ENCODE measurements at places on chromosomes 2 and 18.

GRCh38 chr18:21177822-21178221 is 64.2 kb upstream of the GREB1L start:
- DNase-seq: no peak

- DNase-seq: no peak
These were observed 65.7 kb upstream of the CHMP1B start for GRCh38 chr18:11785444-11786055.

DNA sequence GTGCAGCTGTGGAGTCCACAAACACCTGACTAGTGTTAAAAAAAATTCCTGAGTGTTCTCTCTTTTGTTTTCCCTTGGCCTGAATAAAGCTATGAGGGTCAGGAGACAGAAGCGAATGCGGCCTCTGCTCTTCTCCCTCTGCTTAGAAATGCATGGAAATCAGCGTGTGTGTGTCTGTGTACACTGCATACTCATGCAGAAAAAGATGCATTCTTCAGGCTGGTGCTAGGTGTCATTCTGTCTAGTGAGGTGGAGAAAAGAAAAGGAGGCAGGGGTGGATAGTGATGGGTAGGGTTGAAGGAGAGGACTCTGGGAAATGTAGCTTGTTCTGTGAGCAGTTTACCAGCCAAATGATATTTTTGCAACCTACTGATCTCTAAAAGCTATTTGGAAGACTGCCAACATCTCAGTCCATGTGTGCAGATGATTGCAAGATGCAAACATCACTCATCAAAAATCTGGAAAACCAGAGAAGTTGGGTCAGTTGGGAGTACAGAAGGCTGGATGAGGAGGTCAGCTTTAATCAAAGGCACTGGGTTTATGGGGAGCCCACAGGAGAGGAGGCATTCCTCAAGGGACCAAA is 177.7 kb downstream of the INSIG2 start:
- no peak for DNase-seq

- DNase-seq: no peak
These were observed 103.6 kb downstream of the LRRTM4 start for GRCh38 chr2:77418537-77418936.

GRCh38 chr18:37306432-37306831 is 259.2 kb downstream of the CELF4 start:
- no peak for DNase-seq

DNA sequence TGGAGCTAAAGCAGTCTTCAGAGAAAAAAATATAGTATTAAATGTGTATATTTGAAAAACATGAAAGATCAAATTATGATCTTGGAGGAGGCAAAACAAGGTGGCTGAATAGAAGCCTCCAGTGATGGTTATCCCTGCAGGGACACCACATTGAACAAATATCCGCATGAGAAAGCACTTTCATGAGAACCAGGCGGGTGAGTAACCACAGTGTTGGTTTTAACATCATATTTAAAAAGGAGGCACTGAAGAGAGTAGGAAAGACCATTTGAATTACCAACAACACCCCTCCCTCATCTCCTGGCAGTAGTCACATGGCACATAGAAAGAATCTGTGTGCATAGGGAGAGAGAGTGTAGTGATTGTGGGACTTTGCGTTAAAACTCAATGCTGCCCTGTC is 759.6 kb upstream of the NRXN1 start:
- no peak for DNase-seq

GRCh38 chr2:15726321-15727057 is 134.8 kb downstream of the DDX1 start:
- DNase-seq: no peak

DNA sequence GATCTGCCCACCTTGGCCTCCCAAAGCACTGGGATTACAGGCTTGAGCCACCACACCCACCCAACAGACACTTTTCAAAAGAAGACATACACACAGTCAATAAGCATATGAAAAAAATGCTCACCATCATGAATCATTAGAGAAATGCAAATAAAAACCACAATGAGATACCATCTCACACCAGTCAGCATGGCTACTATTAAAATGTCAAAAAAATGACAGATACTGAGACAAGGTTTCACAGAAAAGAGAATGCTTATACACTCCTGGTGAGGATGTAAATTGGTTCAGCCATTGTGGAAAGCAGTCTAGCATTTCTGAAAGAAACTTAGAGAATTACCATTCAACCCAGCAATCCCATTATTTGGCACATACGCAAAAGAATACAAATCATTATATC is 1947.2 kb downstream of the SUCLG1 start:
- DNase-seq: no peak

GRCh38 chr2:8491296-8492027 is 190.4 kb upstream of the ID2 start:
- no peak for DNase-seq

DNA sequence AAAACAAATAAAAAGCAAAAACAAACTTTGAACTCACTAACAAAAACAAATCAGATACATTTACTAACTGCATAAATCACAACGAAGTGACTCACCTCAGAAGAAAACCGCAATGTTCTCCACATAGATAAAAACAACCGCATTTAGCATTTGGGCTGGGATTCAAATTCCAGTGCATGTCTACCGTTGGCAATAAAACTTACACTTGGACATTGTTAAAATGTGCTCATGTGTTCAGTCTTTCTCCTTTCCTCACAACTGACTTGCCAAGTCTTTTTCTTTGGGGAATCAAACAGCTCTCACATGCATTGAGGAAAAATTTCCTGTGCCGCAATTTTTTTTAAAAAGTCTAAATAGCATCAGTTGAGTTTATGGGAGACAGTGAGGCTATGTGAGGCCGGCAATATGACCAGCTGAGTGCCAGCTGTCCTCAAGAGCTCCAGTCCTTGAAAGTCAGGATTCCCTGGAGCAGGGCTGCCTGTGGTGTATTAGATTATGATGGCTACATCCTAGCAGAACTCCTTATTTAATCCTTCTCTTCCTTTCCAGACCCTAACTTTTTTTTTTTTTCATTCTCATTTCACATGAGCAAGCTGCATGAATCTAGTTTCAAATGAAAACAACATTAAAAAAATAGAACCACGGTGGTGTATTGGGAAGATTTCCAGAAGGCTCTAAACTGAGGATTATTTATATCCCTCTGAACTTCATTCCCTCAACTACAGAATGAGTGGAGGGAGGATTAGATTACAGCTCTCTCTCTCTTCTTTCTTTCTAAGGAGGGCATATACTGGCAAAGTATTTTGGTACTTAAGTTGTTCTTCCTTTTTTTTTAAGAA is 70.2 kb upstream of the MEIS1 start:
- no peak for DNase-seq

- no peak for DNase-seq
These were observed 102.6 kb upstream of the ITGA4 start for GRCh38 chr2:181354626-181355025.

DNA sequence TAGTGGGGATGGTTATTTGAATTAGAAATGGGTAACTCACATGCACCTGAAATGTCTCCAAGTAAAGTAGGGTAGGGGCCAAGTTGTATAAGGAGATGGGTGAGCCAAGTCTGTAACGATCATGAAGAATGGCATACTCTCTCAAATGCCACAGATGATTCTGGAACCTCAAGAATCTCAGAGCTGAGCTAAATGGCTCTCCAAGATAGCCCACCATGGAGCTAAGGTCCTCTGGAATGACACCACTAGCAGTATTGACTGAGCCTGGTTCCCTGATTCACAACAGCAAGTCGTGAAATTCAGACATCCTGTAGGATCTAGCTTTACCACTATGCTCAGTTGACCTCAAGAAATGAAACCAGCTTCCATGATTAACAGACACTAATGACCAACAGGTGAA is 115.9 kb upstream of the EPAS1 start:
- no peak for DNase-seq

DNA sequence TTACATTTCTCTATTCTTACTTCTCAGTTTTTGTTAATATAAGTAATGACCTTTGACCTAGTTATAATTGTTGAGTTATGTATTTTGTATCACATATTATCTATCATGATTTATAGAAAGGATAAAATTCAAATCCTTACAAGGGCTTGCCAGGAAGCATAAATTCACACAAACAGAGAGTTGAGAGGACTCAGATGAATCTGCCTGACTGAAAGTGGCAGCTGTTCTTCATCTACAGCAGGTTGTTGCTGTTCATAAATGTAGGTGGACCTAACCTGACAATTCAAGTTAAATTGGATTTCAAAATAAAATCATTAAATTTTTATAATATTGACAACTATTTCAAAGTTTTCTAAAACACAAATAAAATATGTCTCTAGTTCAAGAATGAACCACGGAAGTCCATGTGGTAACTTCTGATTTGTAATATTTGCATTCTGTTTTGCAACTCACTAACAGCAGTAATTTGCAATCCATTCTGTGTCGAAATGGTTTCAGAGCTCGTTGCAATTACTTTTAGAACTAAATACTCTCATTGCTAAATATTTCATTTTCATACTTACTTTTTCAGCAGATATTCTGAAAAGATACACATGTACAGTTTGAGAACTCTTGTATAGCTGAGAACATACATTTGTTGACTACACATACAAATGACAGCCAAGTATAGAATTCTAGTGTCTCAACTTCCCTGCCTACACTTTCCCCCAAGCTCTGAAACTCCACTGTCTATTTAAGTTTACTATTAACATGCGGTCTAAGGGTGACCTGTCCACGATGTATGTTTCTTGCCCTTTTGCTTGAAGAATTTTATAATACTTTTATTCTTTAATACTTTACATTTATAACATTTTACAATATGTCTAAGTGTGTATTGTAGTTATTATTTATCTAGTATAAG is 25.7 kb downstream of the SCN7A start:
- no peak for DNase-seq

GRCh38 chr2:147715807-147716206 is 129.0 kb upstream of the ACVR2A start:
- no peak for DNase-seq

- DNase-seq: no peak
These were observed 115.5 kb upstream of the CHAC2 start for GRCh38 chr2:53652131-53652530.

- DNase-seq: no peak
These were observed 23.7 kb upstream of the SPRED2 start for GRCh38 chr2:65456064-65456463.

GRCh38 chr2:160411167-160411566 is 82.4 kb downstream of the RBMS1 start:
- no peak for DNase-seq

GRCh38 chr2:240723851-240724250 is 32.2 kb downstream of the AQP12A start:
- DNase-seq: no peak

- no peak for DNase-seq
These were observed 153.6 kb downstream of the UPP2 start for GRCh38 chr2:158255257-158255656.

DNA sequence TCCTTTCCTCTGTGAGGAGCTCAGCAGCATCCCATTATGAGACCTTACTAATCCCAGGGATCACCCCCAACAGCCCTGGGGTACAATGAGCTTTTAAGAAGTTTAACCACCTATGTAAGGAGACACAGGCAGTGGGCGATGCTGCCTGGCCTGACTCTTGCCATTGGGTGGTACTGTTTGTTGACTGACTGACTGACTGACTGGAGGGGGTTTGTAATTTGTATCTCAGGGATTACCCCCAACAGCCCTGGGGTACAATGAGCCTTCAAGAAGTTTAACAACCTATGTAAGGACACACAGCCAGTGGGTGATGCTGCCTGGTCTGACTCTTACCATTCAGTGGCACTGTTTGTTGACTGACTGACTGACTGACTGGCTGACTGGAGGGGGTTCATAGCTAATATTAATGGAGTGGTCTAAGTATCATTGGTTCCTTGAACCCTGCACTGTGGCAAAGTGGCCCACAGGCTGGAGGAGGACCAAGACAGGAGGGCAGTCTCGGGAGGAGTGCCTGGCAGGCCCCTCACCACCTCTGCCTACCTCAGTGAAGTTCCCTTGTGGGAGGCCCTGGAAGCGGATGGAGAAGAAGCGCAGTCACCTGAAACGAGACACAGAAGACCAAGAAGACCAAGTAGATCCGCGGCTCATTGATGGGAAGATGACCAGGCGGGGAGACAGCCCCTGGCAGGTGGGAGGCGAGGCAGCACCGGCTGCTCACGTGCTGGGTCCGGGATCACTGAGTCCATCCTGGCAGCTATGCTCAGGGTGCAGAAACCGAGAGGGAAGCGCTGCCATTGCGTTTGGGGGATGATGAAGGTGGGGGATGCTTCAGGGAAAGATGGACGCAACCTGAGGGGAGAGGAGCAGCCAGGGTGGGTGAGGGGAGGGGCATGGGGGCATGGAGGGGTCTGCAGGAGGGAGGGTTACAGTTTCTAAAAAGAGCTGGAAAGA is 7.6 kb downstream of the PROC start:
- no peak for DNase-seq

DNA sequence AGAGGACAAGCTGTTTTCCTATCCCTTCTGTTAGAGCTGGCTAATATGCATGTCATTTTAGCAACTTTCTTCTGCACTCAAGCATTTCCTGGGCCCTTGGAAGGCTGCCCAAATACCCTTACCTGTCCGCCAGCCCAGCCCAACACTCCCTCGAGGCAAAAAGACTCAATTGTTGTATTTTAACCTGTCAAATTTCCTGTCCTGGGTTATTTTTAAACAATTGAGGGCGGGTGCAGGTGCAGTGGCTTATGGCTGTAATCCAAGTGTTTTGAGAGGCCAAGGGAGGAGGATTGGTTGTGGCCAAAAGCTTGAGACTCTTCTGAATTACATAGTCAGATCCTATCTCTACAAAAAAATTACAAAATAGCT is 125.0 kb upstream of the ARHGAP28 start:
- DNase-seq: no peak

GRCh38 chr18:53971331-53971730 is 253.1 kb downstream of the MBD2 start:
- no peak for DNase-seq

DNA sequence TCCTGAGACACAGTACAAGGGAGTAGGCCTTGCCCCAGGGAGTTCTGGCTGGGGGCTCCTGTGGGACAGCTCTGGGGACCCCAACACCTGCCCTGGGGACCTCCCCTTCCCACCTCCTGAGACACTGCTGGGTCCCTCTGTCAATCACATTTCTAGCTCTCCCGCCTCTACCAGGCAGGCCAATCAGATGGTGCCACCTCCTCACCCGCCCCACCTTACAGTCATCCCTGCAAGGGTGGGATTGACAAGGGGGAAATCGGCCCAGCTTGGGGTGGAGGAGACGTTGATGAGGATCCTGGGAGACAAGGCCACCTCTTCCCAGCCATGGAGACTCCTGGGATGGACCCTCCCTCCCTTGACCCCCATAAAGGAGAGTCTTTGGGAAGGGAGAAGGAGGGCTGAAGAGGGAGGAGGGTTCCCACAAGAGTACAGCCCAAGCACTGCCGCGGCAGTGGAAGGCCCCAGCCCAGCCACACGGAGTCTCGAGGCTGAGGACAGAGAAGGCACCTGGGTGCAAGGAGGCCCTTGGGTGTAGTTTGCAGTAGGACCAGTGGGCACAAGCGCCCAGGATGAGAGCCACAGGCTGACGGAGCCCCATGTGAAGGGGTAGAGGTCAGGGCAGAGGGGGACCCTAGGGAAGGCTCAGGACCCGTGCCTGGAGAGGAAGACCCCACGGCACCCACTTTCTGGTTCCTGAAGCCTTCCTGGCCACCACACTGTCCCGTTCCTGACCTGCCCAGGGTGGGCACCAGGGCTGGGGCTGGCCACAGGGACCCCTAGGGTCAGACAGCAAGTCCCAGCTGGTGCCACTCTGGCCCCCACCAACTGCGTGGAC is 109.9 kb upstream of the OTOS start:
- DNase-seq: no peak
